ENCODE measurements at places on chromosomes 13 and 19. TPM values are rescaled to one million over a fixed set of nuclear protein-coding genes. Genes with fewer than 3 reads are reported as not detected.

SLC6A16 gene
- total RNA-seq, result 4.5 TPM

PLPPR3 gene
- 0.46 TPM for total RNA-seq

ZNF536 gene
- 0.09 TPM for total RNA-seq

CEACAM1 gene
- 13.1 TPM for total RNA-seq

TSPAN16 gene
- total RNA-seq, result not detected

SMIM44 gene
- not detected for total RNA-seq

DNMT1 gene
- total RNA-seq, result 72.1 TPM

KCTD4 gene
- total RNA-seq, result not detected

ZNF558 gene
- total RNA-seq, result 27.6 TPM

ZNF763 gene
- total RNA-seq, result 5.2 TPM

IRS2 gene
- total RNA-seq, result 43.8 TPM

GRCh38 chr13:37059848-37060192 lies 332 bp upstream of the SUPT20H start:
- peaks cover 19% of the 10 kb centered on the region for H3K4me1 ChIP-seq
- H3K4me3 ChIP-seq, result peak overlapping the region; percentile 95
- no peaks in the 10 kb centered on the region for H3K27me3 ChIP-seq
- peak overlapping the region; percentile 96 for H3K27ac ChIP-seq
- no peak for DNase-seq

- H3K4me3 ChIP-seq, result no peak overlapping the region
- H3K27ac ChIP-seq, result no peak overlapping the region
- DNase-seq, result peak; percentile 92
- no peaks in the 10 kb centered on the region for H3K36me3 ChIP-seq
- no peaks in the 10 kb centered on the region for H3K4me1 ChIP-seq
Measured at GRCh38 chr19:50414864-50415660, 3.7 kb upstream of the SPIB start.

- H3K27ac ChIP-seq, result no peak overlapping the region
- H3K36me3 ChIP-seq, result peaks cover 33% of the 10 kb centered on the region
- no peaks in the 10 kb centered on the region for H3K27me3 ChIP-seq
- peaks cover 25% of the 10 kb centered on the region for H3K4me1 ChIP-seq
- no peak overlapping the region for H3K4me3 ChIP-seq
- no peak for DNase-seq
Measured at GRCh38 chr19:38385804-38386257, 2.0 kb downstream of the GGN start.

- no peak overlapping the region for H3K27ac ChIP-seq
- no peak for DNase-seq
- no peaks in the 10 kb centered on the region for H3K36me3 ChIP-seq
- H3K4me3 ChIP-seq, result no peak overlapping the region
- H3K4me1 ChIP-seq, result no peaks in the 10 kb centered on the region
- no peaks in the 10 kb centered on the region for H3K27me3 ChIP-seq
Measured at GRCh38 chr13:61751039-61751438, 335.4 kb upstream of the PCDH20 start.

- H3K27ac ChIP-seq, result no peak overlapping the region
- H3K36me3 ChIP-seq, result no peaks in the 10 kb centered on the region
- DNase-seq, result no peak
Measured at GRCh38 chr13:32904266-32904665, 112.0 kb upstream of the KL start.

DNA sequence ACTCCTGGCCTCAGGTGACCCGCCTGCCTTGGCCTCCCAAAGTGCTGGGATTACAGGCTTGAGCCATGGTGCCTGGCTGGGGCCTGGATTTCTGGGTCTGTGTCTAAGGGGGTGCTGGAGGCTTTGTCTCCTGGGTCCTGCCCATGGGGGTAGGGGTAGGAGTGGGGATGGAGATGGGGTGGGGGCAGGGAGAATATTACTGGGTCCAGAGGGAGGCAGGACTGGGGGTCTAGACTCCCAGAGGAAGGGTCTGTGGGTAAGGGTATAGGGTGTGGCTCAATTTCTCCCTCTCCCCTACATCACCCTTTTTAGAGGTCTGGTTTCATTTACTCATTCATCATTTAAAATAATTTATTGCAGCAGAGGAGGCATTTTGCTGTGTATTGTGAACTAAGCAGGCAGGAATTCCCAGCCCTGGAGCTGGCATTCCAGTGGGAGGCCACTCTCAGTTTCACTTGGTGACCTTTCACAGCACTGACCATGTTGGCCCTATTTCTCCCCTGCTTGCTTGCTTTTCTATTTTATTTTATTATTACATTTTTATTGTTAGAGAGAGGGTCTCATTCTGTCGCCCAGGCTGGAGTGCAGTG lies 810 bp upstream of the NFKBID start:
- H3K27ac ChIP-seq, result peak overlapping the region; percentile 86
- no peaks in the 10 kb centered on the region for H3K27me3 ChIP-seq
- H3K4me3 ChIP-seq, result peak overlapping the region; percentile 84
- peaks cover 28% of the 10 kb centered on the region for H3K4me1 ChIP-seq

DNA sequence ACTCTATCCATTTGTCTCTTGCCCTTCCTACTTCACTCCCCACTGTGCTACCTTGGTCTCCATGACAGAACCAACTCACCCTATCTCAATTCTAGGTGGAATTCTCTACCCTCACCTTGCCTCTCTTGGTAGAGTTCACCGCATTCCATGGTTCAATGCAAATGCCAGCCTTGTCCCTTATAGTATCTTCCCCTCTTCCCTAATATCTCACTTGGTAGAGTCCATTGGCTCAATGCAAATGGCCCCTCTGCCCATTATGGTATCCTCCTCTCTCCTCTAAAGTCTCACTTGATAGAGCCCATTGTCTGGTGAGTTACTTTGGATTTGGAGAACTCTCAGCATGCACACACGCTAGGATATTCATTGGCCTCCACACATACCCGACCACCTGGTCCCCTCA lies 7.9 kb downstream of the HAS1 start:
- DNase-seq, result no peak
- no peaks in the 10 kb centered on the region for H3K36me3 ChIP-seq
- no peak overlapping the region for H3K4me3 ChIP-seq
- H3K27me3 ChIP-seq, result peaks cover 39% of the 10 kb centered on the region
- H3K27ac ChIP-seq, result no peak overlapping the region
- no peaks in the 10 kb centered on the region for H3K4me1 ChIP-seq

GRCh38 chr19:43690890-43691289 lies 20.9 kb upstream of the PLAUR start:
- H3K27me3 ChIP-seq, result no peaks in the 10 kb centered on the region
- no peak overlapping the region for H3K27ac ChIP-seq
- H3K4me3 ChIP-seq, result no peak overlapping the region
- no peaks in the 10 kb centered on the region for H3K36me3 ChIP-seq

DNA sequence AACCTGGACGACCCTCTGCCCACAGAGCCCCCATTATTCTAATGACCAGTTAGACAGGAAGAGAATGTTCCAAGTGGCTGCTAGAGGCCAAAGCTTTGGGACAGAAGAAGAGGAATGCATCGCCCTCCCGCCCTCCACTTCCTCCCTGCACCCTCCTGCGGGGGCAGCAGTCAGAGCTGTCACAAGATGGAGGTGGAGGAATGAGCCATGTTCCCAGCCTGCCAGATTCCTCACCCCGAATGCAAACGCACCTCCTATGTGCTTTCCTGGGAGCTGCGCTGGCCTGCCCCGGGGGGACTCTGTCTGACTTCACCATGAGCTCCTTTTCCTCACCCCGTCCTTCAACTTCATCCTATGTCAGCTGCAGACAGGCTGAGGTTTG lies 1.7 kb downstream of the YJEFN3 start:
- DNase-seq, result no peak
- no peaks in the 10 kb centered on the region for H3K27me3 ChIP-seq
- H3K4me1 ChIP-seq, result peaks cover 7% of the 10 kb centered on the region
- peaks cover 27% of the 10 kb centered on the region for H3K36me3 ChIP-seq
- no peak overlapping the region for H3K4me3 ChIP-seq

DNA sequence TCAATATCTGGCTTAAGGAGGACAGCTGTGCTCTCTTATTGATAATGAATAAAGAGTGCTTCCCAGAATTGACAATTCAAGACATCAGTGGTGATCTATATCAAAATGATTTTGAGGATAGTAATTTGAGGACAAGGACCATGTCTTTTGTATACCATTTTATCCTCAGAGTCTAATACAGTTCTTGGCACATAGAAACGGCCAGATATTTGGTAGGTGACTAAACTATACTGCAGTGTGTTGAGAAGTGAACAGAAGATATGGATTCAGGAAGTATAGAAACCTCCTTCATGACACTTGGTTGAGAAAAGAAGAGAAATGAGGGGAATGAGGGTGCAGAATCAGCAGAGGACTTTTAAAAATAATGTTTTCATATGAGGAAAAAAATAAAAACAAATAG lies 16.1 kb upstream of the LMO7 start:
- H3K4me3 ChIP-seq, result no peak overlapping the region
- H3K36me3 ChIP-seq, result no peaks in the 10 kb centered on the region
- no peak overlapping the region for H3K27ac ChIP-seq
- no peaks in the 10 kb centered on the region for H3K4me1 ChIP-seq
- DNase-seq, result no peak

DNA sequence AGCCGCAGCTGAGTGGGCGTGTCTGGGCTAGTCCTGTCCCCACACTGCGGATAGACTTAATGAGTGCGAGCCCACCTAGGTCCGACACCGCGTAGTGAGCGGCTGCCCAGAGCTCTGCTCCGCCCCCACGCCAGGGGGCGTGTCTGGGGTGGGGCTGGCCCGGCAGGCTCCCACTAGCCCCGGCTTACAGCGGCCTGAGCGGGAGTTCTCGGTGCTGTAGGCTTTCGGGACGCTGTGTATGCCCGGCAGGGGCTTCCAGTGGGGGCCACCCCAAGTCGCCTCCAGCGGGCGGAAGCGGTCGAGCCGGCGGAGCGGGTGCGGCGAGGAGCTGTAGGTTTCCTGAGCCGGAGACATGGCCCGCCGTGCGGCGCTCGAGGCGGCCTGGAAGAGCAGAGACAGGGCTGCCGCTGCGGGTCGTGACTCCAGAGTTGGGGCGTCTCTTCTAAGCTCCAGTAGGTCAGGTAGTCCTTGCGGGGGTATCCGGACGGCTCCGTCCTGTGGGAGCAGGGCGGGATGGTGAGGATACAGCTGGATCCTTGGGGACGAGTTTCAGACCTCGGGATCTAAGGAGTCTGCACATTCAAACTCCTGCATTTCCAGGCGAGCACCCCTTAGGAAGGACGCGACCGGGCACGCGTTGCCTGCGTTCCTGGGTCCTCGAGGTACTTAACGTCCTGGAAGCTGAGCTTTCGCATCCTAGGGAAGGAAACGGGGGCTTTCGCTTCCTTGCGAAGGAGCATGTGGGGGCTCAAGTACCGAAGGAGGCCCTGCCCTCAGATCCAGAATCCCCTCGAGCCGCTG lies 1.2 kb downstream of the CGB7 start:
- H3K27ac ChIP-seq, result no peak overlapping the region
- peaks cover 19% of the 10 kb centered on the region for H3K27me3 ChIP-seq

GRCh38 chr13:25181597-25181996 lies 9.5 kb upstream of the AMER2 start:
- no peaks in the 10 kb centered on the region for H3K4me1 ChIP-seq
- DNase-seq, result no peak
- H3K4me3 ChIP-seq, result no peak overlapping the region
- no peak overlapping the region for H3K27ac ChIP-seq

DNA sequence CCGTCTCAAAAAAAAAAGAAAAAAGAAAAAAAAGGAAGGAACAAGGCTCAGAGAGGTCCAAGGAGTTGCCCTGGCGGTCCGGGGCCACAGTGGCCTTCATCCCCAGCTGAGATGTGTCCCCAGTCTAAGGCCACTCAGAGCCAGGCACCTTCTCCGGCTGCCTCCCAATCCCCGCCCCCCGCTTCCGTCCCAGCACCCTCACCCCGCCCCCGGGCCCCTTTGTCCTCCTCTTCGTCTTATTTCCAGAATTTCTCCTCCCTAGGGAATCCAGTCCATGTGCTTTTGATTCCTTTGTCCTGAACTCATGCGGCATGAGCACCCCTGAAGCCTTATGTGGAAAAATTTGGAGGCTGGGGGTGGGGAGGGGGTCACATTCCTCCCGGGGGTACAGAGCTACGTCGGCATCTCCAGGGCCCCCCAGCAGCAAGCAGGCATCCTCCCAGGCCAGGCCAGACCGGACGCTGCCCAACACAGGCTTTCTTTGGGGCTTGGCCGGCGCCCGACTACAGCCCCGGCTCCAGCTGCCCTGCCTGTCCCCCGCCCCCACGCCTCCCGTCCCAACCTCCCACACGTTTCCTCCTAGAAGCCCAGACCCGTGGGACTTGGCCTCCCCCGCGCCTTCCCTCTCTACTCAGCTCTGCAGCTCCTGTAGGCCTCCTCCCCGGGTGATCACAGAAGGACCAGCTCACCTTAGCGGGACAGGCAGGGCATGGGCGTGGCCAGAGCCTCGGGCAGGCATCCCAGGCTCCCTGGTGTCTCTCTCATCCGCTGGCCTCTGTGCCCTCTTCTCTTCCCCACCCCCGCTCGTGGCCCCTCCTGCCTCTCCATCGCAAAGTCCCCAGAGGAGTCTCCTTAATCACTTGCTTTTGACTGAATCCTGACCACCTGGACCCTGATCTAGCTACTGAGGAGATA lies 17.8 kb upstream of the ADGRE5 start:
- no peaks in the 10 kb centered on the region for H3K36me3 ChIP-seq
- peak overlapping the region; percentile 80 for H3K27ac ChIP-seq
- peak; percentile 91 for DNase-seq
- H3K4me3 ChIP-seq, result peak overlapping the region; percentile 43
- peaks cover 29% of the 10 kb centered on the region for H3K4me1 ChIP-seq
- H3K27me3 ChIP-seq, result no peaks in the 10 kb centered on the region

GRCh38 chr13:81683521-81683920 lies 1342.6 kb upstream of the SPRY2 start:
- no peaks in the 10 kb centered on the region for H3K4me1 ChIP-seq
- H3K4me3 ChIP-seq, result no peak overlapping the region
- no peak for DNase-seq
- H3K36me3 ChIP-seq, result no peaks in the 10 kb centered on the region
- H3K27ac ChIP-seq, result no peak overlapping the region
- H3K27me3 ChIP-seq, result no peaks in the 10 kb centered on the region

- H3K4me1 ChIP-seq, result peaks cover 16% of the 10 kb centered on the region
- no peaks in the 10 kb centered on the region for H3K27me3 ChIP-seq
- DNase-seq, result no peak
- H3K36me3 ChIP-seq, result peaks cover 64% of the 10 kb centered on the region
- no peak overlapping the region for H3K4me3 ChIP-seq
Measured at GRCh38 chr13:33105387-33106005, 89.3 kb downstream of the KL start.

DNA sequence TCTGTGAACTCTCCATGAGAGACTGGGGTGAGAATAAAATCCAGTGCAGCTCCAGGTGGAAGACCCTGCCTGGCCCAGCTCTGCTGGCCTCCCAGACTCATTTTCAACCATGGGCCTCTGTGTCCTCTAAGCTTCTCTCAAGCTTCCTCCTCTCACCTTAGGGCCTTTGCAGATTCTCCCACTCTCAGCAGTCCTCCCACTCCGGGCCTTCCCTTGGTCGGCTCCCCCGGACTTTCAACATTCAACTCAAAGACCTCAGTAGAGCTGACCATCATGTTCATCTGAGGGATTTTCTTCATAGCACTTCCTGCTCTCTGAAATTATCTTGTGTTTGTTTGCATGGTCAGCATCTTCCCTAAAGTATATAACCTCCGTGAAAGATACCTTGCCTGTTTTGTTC lies 370.5 kb upstream of the ZNF507 start:
- no peaks in the 10 kb centered on the region for H3K27me3 ChIP-seq
- no peaks in the 10 kb centered on the region for H3K36me3 ChIP-seq
- no peak for DNase-seq
- H3K27ac ChIP-seq, result no peak overlapping the region
- no peaks in the 10 kb centered on the region for H3K4me1 ChIP-seq

- no peak overlapping the region for H3K27ac ChIP-seq
- no peaks in the 10 kb centered on the region for H3K36me3 ChIP-seq
- H3K27me3 ChIP-seq, result no peaks in the 10 kb centered on the region
Measured at GRCh38 chr19:57887195-57887941, 1.5 kb downstream of the ZNF814 start.
